ENCODE measurements at places on chromosomes 2 and 18. TPM values are rescaled to one million over a fixed set of nuclear protein-coding genes. Genes with fewer than 3 reads are reported as not detected.
A peak's percentile ranks its signal among the peaks of the same experiment; 100 is the strongest.

DNA sequence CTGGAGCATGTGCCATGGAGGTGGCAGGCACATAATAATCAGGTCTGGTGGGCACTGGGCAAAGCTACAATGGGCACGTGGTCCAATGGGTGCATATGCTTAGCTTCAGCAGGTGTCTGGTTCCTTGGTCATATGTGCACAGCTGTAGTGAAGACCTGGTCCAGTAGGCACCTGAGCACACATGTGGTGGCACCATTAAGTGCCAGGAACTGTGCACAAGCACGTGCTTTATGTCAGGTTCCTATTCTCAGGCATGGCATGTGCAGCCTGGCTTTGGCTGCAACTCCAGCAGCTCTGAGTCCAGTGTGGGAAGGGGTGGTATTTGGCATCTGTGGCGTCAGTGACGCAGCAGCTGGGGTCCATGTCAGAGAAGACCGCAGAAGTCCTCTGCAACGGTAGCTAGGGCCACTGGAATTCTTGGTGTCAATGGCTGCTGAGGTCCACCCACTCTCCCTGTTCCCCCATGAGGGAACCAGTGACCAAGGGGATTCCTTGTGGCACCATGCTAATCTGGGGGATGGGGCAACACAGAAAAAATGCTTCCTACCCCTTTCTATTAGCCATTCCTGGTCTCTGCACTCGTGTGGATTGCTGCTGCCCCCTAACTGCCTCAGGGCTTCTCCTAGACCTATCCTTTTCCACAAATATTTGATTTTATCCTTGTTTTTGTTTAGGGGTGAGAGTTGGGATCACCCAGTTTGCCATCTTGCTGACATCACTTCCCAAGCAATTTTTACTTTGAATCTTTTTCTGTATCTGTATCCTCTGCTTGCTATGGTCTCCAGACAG is 262.9 kb upstream of the MAP2 start:
- DNase-seq, result no peak

DNA sequence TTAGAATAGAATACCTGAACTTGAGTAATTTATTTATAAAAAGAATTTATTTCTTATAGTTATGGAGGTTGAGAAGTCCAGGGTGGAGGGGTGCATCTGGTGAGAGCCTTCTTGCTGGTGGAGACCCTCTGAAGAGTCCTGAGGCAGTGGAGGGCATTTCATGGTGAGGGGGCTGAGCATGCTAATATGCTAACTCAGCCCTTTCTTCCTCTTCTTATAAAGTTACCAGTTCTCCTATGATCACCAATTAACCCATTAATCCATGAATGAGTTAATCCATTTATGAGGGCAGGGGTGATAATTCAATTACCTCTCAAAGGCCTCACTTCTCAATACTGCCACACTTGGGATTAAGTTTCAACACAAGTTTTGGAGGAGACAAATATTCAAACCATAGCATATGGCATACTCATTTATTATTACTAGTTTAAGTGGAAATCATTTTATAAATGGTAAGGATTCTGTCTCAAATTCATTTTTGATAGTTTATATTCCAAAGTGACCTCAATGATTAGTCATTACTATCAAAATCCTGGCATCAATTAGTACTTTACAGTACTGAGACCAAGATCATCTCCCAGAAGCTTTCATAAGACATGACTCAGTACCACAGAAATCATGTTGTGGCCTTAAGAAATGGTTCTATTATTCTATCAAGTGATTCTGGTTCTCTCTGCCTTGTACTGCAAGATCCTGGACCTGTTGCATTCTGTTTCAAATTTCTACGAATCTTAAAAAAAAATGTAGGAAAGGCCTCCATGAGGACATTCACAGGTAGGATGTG is 5.5 kb downstream of the ZNF396 start:
- no peak for DNase-seq

- no peak for DNase-seq
Measured at GRCh38 chr18:27605107-27605834, 420.2 kb upstream of the CHST9 start.

- no peak for DNase-seq
Measured at GRCh38 chr2:200278694-200279316, 27.7 kb upstream of the SPATS2L start.

DNA sequence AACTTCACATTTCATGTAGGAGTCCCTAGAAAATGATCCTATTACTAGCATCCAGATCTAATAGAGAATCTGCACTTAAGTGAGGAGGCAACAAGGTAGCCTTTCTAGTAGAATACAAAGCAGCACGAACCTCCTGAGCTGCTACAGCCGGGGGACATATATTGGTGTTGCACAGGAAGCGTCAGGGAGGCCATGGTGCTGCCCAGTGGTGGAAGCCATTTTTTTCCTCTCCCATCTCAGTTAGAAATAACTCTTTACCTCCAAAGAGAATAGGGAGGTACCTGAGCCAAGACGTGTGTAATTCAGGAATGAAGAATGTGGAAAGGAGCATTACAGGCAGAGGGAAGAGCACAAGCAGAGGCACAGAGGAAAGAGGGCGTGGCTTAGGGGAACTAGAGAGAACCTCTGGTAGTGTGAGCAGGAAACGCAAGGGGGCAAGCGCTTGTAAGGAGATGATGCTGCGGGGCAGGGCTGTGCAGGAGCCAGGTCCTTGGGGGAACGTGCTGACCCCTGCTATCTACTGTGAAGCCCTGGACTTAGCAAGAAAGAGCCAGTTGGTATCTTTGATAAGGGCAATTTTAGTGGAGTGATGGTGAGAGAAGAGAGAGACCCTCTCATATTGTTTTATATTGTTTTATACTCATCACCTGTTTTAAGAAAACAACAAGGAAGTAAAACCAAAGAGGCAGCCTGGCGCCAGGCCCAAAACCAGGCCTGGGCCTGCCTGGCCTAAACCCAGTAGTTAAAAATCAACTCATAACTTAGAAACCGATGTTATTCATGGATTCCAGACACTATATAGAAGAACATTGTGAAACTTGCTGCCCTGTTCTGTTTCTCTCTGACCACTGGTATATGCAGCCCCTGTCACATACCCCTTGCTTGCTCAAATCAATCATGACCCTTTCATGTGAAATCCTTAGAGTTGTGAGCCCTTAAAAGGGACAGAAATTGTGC is 50.0 kb upstream of the TTC39C start:
- DNase-seq, result no peak

CCDC150 gene
- 1.3 TPM for total RNA-seq

DNA sequence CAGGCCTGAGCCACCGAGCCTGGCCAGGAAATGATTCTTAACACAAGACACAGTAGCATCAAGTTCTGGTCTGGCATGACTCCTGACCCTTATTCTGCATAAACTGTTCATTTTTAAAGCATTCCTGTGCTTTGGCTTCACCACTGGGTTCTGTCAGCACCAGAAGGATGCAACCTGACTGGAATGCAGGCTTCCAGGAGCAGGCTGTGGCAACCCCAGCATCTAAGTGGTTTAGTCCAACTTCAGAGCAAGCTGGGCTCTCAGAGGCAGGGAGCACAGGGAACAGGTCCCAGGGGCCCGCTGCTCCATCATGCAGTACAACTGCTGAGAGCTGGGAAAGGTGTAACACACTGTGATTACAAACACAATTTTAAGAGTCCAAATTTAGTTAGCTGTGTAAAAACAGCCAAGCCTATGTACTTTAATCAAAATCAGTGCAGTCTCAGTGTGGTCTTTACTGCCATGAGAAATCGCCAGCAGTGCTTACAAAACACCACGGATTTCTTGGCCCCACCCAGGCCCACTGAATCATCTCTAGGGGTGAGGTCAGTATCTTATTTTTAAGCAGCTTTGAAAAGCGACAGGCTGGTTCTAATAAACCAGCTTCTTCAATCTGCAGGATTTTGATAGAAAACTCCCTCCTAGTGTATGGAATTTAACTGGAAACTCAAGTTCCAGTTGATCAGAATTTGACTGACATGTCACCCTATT is 44.4 kb upstream of the TMEM182 start:
- no peak for DNase-seq

TAF4B gene
- 4.9 TPM for total RNA-seq

DNA sequence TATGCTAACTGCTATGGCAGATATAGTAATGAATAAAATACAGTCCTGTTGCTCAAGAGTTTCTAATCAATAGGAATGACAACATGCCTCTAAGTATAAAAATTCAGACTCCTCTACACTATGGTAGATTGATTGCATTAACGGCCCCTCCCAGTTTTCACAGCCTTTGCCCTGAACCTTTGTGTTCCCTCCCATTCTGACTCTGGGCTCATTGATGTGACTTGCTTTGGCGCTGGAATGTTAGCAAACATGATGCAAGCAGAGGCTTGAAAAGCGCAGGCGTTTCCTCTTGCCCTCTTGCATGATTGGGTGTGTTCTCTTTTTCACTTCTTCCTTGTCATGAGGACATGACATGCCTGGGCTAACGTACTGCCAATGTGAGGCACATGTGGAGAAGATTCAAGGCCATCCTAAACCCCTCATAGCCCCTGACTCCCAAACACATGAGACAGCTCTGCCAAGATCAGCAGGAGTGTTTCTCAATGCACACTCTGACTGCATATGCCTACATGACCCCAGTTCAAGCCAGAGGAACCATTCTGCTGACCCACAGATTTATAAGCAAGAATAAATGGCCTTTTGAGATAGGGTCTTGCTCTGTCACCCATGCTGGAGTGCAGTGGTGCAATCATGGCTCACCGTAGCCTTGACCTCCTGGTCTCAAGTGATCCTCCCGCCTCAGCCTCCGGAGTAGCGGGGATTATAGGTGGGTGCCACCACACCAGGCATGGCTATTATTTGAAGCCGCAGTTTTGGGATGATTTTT is 49.7 kb upstream of the CD28 start:
- no peak for DNase-seq

DNA sequence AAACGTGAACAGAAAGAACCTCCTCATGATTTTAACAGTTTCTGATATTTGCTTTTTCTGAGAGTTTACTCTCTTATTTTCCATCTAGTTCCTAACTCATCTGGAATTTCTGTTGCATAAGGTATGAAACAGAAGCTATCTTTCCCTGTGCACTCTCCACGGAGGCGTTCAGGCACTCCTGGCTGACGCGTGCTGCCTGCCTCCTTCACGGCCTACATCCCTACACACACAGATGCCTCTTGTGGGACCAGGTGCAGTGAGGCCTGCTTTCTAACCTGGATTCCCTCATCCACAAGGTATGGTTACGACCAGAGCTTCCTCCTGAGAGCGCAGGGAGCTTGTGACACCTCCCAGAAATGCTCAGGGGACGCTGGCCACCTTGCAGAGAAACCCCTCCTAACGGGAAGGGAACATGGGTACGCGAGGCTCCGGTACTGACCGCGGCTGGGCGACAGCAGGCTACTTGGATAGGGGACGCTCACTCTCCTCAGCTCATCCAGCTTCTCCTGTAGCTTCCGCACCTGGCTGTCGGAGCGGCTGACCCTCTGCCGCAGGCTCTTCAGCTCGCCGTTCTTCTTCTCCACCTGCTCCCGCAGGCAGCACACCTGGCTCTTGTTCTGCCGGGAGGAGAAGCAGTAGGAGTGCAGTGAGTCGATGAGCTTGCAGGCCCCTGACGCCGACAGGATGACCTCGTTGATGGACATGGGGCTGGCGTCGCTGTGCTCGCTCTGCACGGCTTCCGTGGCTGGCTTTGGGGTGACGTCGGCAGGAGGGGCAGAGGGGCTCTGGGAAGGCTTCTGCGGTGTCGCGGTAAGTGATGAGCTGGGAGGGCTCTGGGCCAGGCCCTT is 4.3 kb downstream of the THAP4 start:
- DNase-seq, result no peak

DNA sequence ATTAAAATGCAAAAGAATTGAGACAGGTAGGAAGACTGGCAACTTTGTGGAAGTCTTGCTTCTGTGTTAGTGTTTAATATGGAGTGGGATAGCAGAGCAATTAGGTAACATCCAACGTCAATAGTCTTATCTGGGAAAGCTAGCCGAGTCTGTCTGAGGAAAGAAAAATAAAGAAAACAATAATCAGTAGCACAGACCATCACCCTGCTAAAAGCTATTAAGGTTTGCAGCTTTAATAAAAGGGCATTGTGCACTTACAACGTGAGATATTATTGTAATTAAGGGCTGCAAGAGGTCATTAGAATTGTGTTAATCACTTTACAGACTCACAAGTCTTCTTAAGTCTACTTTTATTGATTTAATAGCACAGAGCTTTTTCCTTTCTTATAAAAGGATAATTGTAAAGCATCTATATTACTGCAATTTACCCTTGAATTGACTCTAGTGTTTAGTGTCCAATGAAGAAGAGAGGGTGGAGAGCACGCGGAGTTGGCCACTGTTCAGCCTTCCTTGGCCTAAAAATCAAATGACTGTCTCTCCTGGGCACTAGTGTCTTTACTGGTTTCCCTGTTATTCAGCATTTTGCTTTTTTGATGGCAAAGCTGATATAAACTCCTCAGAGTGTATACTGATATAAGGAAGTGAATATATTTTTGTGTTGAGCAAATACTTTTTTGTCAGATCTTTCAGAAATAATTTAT is 2.0 kb downstream of the CDH7 start:
- no peak for DNase-seq

DNA sequence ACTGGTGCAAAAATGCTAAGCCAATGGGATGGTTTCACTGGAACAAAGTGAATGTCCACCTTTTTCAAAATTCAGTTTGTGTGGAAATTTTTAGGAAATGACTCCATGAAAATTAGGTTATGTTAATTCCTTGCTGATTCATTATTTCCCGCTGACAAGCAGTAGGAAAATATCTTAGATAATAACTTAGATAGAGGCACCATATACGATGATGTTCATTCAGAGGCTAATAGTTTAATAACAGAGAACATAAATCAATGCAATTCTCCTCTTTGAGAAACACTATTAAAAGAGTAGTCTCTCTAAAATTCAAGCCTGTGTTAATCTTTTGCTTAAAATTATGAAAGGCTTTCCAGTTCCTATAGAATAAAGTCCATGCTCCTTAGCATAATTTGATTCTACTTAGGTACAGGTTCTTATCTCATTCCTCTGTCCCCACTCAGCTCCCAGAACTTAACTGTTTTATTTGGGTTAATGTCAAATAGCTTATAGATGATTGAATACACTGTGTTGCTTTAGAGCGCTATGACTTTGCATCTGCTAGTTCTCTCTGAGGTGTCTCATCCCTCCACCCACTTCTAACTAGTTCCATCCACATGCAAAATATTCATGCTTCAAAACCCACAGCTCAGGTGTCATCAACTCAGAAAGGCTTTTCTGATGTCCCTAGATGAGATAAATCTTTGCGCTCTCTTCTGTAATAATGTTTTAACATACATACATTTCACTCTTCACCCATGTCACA is 503.6 kb downstream of the ERBB4 start:
- no peak for DNase-seq

GKN1 gene
- total RNA-seq, result not detected

ABHD1 gene
- not detected for total RNA-seq

GRCh38 chr18:79749251-79750191 is 48.2 kb upstream of the KCNG2 start:
- DNase-seq, result peak; percentile 88

Data from mesenteric fat pad (tissue), 1 donor.